Left ventricle myocardium superior (tissue), 1 donor: ENCODE measurements at places on chromosomes 3 and 15.

GRCh38 chr3:51937014-51937413 is 4.7 kb downstream of the RRP9 start:
- no peak for DNase-seq

- no peak for DNase-seq
Observed at GRCh38 chr3:160154033-160154432, 71.2 kb upstream of the C3orf80 start.

GRCh38 chr3:140536926-140537726 is 140.7 kb upstream of the TRIM42 start:
- DNase-seq: no peak

DNA sequence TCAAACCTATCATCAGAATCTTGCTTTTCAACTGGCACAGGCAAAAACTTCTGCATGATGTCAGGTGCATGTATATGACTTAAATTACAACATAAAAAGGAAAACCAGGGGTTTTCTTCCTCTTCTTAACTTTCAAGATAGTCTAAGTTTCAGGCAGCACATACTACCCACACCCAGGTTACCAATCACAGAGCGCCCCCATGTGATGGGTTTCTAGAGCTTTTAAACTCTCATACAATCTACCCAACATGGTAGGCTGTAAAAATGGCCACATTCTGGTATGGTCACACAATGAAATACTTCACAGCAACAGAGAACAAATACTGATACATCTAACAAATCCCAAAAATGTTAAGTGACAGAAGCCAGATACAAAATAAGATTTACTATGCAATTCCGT is 7.4 kb downstream of the MESD start:
- no peak for DNase-seq

DNA sequence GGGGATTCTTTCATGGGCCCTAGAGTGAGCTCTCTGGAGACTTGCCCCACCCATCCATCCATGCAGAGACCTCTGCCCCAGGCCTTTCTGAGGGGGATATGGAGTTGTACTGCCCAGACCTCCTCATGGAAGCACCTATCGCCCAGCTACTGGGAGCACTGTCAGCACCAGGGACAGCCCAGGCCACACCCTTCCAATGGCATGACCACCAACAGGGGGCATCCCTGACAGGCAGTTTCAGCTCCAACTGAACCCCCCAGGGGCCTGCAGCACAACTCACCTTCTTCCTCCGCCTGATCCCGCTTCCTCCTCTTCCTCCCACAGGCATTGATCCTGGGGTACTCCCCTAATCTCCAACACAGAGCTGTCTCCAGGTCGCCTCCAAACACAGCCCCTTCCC is 21.8 kb downstream of the MRPS11 start:
- no peak for DNase-seq

DNA sequence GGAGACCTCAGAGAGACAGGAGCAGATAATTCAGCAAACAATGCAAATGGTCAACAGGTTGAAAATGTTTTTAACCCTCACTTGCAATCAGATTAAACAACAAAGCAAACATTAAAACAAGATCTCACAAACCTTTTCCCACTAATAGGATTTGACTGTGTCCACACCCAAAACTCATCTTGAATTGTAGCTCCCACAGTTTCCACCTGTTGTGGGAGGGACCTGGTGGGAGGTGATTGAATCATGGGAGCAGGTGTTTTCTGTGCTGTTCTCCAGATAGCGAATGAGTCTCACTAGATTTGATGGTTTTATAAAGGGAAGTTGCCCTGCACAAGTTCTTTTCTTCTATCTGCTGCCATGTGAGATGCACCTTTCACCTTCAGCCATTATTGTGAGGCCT is 1.3 kb upstream of the LYSMD4 start:
- no peak for DNase-seq

DNA sequence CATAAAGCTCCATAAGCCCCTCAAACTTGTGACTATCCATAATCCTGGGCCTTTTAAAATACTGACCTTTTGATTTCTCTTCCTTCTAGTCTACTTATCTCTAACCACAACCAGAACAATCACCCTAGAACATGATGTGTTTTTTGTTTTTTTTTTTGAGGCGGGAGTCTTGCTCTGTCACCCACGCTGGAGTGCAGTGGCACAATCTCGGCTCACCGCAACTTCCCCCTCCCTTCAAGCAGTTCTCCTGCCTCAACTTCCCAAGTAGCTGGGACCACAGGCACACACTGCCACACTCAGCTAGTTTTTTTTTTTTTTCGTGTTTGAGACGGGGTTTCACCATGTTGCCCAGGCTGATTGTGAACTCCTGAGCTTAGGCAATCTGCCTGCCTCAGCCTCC is 25.1 kb downstream of the VPS39 start:
- DNase-seq: no peak
